ENCODE measurements at places on chromosomes 1 and 21.
A peak's percentile ranks its signal among the peaks of the same experiment; 100 is the strongest.

DNA sequence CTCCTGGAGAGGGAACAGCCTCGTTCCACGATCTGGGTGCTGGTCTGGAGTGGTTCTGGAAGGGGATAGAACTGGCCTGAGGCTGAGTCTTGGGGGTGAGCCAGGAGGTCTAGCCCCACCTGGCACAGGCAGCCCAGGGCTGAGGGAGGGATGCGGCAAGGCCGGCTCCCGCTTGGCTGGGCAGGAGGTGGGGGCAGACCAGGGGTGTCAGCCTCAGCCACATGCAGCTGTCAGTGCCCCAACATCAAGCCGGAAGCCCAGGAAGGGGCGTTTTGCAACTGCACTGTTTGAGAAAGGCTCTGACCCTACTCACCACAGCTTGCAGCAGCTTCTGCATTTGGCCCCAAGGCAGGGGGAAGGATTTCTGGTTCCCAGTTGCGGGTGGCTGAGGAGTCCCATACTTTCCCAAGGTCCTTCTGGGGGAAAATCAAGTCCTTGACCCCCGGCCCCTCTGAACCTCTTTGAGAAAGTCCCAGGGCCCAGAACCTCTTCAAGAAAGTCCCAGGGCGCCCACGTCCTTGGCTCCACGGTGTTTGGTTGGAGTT lies 2.0 kb downstream of the EFHD2 start:
- DNase-seq, result no peak

- DNase-seq, result no peak
Measured at GRCh38 chr1:232517204-232517603, 112.7 kb downstream of the SIPA1L2 start.

- DNase-seq, result peak; percentile 38
Measured at GRCh38 chr1:17370618-17371017, 1.4 kb upstream of the PADI6 start.

GRCh38 chr1:197911111-197911856 lies 5.9 kb upstream of the LHX9 start:
- DNase-seq, result no peak

- DNase-seq, result no peak
Measured at GRCh38 chr21:44973598-44973997, 33.8 kb downstream of the SLX9 start.

DNA sequence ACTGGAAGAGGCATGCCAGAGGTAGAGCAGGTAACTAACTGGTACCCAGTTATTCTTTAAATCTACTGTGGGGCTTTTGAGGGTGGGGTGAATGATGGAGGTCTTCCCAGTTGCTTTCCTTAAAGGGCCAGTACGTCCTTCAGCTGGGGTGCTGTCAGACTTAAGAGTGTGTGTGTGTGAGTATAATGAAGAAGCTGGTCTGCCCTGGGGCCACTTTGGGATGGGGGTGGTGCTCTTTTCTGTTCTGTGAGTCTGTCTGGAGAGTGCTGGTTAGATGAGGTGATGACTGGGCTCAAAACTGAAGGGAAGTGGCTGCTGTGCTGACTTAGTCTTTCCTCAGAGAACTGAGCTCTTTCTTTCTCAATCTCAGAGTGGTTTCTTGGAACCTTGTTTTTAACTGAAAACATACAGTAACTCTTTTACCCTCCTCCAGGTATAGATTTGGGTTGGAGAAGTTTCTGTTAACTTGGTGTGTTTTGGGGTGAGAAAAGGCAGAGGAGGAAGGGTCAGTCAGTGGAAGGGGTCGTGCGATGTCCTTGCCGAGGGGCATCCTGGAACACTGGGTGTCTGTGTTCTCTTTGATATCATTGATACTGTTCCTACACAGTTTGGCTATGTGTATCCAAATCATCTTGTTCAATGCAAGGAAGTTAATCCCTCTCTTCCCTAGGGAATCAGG lies 746 bp downstream of the MACF1 start:
- DNase-seq, result no peak

DNA sequence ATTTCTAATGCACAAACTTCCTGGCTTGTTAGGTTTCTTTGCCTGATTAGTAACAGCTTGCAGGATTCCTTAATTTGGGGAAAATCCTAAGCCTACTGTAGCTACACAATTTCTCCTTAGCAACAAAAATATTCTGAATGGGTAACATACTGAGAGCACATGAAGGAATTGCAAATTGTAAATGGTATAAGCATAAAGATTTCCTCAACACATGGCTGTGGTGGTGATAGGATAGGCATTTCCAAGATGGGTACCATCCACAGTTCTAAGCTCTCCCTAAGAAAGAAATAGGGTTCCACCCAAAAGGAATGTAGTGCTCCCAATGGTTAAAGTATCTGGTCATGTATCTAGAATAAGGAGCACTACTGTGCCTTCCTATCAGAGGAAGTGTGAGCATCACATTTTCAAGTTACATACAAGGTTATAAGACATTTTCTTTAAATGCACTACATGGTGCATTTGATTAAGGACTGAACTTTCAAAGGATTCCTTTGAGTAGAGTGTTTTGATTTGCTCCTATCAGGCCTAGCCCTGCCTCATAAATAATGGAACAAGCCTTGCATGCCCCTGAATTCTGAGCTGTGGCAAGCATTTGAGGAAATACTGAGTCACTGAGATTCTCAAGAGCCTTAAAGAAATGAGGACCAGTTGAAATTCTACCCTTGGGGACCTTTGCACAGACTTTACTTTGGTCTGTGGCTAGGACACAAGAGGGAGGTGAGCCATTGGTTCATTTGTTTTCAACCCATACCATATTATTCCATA lies 286.4 kb downstream of the PTBP2 start:
- no peak for DNase-seq

- no peak for DNase-seq
Measured at GRCh38 chr1:113125517-113125916, 52.5 kb downstream of the LRIG2 start.

DNA sequence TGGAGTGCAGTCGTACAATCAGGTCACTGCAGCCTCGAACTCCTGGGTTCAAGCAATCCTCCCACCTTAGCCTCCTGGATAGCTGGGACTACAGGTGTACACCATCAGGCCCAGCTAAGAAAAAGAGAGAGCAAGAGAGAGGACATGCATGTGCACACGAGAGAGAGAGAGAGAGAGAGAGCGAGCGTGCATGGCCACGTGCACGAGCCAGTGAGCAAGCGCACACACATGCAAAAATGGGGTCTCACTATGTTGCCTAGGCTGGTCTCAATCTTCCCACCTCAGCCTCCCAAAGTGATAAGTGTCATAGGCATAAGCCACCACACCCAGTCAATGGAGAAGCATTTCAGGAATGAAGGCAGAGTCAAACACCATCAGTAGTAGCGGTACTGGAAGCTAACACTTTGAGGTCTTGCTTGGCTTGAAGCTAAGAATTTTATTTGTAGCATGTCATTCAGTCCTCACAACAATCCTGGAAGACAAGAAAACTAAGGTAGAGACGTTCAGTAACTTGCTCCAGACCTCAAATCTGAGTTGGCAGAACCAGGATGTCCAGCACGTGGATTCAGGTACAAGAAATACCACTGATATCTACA lies 14.5 kb downstream of the GNB1 start:
- no peak for DNase-seq

DNA sequence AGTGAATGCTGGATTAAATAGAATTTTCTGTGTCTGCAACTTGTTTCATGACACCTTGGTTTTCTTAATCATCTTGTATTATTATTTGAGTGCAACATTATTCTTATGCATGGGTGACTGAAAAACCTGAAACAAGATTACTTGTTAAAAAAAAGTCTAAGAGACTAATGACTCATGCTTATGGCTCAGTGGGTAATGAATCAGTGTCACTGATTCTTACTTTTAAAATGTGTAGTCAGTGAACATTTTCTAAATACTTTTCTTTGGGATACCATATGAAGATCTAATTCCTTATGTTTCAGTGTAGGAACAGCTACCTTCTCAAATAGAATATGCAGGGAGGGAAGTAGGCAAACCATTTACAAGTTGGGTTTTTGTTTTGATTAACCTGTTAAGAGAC lies 65.5 kb downstream of the PRKAA2 start:
- DNase-seq, result no peak

DNA sequence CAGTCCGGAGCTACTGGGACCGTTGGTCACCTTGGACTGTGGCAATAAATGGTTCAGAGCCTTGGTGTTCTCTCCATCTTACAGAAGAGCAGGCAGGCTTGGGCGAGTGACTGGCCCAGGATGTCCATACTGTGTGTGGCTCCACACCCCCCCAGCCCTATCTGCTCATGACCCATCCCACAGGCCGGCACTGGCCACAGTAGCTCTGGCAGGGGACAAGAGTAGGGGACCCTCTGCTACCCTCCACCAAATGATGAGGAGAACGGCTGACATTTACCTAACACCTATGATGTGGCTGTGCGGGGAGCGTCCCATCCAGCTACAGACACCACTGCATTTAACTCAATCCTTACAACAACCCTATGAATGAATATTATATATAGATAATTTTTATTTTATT lies 13.3 kb downstream of the LDLRAD2 start:
- no peak for DNase-seq

DNA sequence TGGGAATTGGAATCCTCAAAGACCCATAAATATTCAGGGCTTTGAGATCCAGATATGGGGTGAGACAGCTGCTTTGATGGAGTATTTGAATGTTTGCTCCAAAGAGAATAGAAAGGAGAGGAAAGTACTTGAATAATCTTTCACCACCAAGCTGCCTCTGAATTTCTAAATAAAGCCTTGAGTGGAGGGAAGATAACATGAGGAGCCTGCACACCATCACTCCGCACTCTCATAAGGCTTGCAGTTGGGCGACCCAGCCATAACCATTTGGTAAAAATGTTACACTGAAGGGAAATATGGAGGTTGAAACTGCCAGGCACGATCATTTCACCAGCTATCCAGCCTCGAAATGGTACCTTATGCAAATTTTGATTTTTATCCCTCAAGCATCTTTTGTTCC lies 38.4 kb downstream of the VCAM1 start:
- no peak for DNase-seq

- no peak for DNase-seq
Measured at GRCh38 chr1:235597867-235598553, 51.6 kb downstream of the GNG4 start.

DNA sequence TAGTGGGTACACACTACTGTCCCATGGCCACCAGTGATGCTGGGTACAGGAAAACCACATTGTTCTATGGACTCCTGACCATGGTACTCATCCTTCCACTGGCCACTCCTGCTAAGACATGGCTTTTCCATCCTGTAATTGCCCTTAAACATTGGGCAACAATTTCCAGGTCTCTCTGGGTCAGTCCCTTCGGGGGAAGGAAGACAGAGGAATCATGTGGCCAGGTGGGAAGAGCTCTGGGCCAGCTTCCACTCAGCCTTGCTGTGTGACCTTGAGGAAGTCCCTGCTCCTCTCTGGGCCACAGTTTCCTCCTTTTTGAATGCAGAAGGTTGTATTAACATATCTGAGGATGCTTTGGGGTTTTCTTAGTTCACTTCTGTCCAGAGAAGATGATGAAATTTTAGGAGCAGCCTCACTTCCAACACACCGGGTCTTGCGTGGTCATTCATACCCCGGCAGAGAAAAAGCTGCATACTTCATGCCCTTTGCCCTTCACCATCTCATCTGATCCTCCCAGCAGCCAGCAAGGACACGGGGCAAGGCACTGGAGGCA lies 50.8 kb downstream of the SRRM1 start:
- no peak for DNase-seq

DNA sequence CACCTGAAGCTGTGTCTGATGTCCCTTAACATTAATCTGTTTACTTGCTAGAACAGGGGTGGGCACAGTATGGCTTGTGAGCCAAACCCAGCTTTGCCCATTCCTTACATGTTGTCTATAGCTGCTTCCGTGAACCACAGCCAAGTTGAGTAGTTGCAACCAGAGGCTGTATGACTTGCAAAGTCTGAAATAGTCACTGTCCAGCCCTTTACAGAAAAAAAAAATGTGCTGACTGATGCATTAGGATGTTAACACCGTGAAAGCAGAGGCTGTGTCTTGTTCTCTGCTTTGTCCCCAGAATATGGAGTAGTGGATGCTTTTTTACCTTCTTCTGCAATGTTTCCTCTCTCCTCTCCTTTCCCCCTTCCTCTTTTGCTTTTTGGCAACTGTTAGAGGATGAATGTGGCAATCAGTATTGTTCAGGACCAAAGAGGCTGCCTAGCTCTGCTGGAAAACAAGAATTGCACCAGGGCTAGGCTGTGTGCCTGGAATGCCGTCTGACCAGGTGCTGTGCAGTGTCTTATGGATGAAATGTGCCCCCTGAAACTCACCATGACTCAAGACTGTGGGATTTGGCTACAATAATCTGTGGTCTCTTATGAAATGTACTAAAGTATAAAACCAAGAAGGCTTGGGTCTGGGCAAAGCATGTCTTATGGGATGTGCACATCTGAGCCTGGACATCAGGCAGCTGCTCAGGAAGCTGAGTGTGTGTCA lies 79.6 kb upstream of the GCLM start:
- no peak for DNase-seq

GRCh38 chr21:32172106-32172505 lies 106.7 kb downstream of the MIS18A start:
- no peak for DNase-seq

DNA sequence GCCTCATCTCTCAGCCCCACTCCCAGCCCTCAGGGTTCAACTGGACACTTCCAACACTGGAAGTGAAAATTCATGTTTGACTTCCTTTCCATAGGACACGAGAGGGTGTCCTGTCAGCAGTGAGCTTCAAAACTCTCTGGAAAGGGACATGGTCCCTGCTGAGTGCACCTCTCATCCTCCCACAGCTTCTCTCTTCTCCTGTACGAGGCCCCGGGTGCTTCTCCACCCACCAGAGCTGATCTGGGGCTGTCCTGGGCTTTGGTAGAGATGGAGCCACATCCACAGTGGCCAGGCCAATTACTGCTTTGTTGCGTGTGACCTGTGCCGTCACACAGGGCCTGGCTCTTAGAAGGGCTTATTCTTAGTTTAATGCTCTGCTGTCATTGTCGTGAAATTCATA lies 182.3 kb downstream of the RRAGC start:
- no peak for DNase-seq

DNA sequence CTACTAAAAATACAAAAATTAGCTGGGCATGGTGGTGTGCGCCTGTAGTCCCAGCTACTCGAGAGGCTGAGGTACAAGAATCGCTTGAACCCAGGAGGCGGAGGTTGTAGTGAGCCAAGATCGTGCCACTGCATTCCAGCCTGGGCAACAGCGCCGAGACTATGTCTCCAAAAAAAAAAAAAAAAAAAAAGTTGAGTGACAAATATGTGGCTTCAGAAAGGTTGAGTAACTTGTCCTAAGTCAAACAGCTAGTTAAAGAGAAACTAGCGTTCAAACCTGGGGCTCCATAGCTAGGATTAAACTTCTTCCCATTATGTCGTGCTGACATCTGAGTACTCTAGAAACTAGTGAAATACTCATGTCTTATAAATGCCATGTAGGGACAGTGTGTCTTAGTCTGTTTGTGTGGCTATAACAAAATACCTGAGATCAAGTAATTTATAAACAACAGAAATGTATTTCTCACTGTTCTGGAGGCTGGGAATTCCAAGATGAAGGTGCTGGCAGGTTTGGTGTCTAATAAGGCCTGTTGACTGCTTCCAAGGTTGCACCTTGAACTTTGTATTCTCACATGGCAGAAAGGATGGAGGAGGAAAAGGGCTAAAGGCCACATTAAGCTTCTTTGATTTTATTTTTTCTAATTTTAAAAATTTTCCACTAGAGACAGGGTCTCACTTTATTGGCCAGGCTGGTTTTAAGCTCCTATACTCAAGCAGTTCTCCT lies 12.0 kb downstream of the AK4 start:
- DNase-seq, result no peak
